CMK (cell line): ENCODE measurements at places on chromosomes 13 and 19.

- DNase-seq = no peak
These were observed 246.4 kb downstream of the SPRY2 start for GRCh38 chr13:80094526-80094925.

GRCh38 chr19:6707658-6708018, 12.8 kb downstream of the C3 start:
- no peak for DNase-seq

GRCh38 chr13:73808318-73808717, 325.9 kb downstream of the KLF12 start:
- DNase-seq = no peak

DNA sequence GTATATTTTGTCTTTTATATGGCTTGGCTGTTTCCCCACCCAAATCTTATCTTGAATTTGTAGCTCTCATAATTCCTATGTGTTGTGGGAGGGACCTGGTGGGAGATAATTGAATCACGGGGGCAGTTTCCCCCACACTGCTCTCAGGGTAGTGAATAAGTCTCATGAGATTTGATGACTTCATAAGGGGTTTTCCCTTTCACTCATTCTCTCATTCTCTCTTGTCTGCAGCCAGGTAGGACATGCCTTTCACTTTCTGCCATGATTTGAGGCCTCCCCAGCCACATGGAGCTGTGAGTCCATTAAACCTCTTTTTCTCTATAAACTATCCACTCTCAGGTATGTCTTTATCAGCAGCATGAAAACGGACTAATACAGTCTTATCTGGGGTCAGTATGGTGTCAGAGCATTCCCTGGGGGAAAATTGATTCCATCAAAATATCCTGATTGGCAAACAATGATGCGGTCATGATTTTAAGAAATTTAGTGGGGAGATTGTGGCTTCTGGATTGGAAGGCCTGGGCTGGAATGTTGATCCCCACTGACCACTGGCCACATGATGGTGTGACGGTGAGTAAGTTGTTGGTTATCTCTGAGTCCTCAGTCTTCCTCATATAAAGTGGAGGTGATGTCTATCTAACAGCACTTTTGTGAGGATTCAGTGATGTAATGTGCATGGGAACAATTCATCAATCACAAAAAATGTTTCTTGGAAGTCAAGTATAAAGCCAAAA, 27.5 kb upstream of the ANKRD10 start:
- DNase-seq = no peak
